ENCODE measurements at places on chromosomes 7 and 10. TPM values are rescaled to one million over a fixed set of nuclear protein-coding genes. Genes with fewer than 3 reads are reported as not detected.

GRCh38 chr10:78914060-78914378, 154.7 kb upstream of the ZMIZ1 start:
- H3K27me3 ChIP-seq: peaks cover 16% of the 10 kb centered on the region
- no peak overlapping the region for H3K4me3 ChIP-seq
- peaks cover 2% of the 10 kb centered on the region for H3K4me1 ChIP-seq

OR9A2 gene
- 0.60 TPM for total RNA-seq

DNA sequence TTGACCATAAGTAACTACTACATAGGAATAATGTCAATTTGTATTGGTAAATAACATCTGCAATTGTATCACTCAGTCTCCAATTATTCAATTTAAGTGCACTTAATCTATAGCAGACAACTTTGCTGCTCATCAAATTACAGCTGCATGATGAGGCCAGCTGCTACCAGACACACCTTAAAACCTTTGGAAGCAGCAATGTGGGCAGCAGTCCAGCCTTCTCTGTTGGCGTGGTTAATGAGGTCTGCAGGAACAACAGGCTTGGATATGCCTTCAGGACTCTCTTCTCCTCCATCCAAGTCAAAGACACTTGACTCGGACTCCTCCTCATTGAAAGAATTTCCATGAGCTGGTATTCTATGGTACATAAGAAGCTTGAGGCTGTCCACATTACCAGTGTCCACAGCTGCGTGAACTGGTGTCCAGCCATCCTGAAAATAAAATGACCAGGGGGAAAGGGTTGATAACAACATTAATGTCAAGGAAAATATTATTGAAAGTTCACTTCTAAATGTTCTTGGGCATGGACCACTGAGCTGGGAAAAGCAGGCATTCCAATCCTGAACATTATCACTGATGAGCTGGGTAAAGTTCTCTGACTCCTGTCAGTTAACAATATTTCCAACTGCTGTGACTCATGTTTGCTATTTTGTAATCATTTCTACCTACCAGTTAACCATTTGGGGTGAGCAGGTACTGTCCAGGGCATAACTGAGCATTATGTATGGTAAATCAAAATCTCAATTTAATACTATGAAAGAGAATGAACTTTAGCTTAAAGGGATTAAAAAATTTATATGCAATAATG, 95.7 kb downstream of the CTTNBP2 start:
- no peak overlapping the region for H3K4me3 ChIP-seq
- DNase-seq: no peak
- H3K4me1 ChIP-seq: peaks cover 13% of the 10 kb centered on the region
- H3K27me3 ChIP-seq: no peaks in the 10 kb centered on the region
- H3K27ac ChIP-seq: no peak overlapping the region
- peaks cover 16% of the 10 kb centered on the region for H3K36me3 ChIP-seq

- H3K36me3 ChIP-seq: no peaks in the 10 kb centered on the region
- DNase-seq: no peak
- H3K4me3 ChIP-seq: no peak overlapping the region
- H3K27ac ChIP-seq: no peak overlapping the region
- no peaks in the 10 kb centered on the region for H3K4me1 ChIP-seq
- H3K27me3 ChIP-seq: no peaks in the 10 kb centered on the region
Observed at GRCh38 chr10:132985546-132985900, 43.2 kb upstream of the CFAP46 start.

UROS gene
- 121 TPM for total RNA-seq

DNA sequence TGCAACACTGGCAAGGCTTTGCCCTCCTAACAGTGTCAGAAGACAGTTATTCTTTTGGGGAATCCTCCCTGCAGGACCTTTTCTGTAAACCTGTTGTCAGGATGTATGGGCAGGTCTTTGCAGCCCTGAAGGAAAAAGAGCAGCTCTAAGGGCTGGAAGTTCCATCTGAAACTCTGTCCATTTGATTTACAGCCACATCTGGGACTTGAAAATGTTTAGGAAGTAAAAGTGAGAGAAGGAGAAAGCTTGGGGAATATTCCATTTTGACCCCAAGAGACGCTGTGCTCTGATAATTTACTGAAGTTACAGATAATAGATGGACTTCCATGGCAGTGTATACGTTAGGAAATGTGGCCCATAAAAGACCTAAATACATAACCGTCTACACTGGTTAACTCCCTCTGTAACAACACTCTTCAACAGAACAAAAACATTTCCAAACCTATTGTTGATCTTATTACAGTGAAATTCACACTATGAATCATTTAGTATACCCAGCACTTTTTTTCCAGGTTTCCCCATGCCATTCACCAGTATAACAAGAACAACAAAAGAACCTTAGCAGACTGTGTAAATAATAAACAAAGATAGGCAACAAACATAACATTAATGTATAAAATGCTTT, 89.1 kb downstream of the KIAA1549 start:
- H3K36me3 ChIP-seq: peaks cover 15% of the 10 kb centered on the region
- H3K27ac ChIP-seq: no peak overlapping the region
- no peaks in the 10 kb centered on the region for H3K27me3 ChIP-seq
- no peak for DNase-seq
- H3K4me1 ChIP-seq: peaks cover 13% of the 10 kb centered on the region
- no peak overlapping the region for H3K4me3 ChIP-seq

GRCh38 chr10:7606951-7607404, 59.8 kb downstream of the ITIH5 start:
- H3K27ac ChIP-seq: no peak overlapping the region
- DNase-seq: no peak
- no peaks in the 10 kb centered on the region for H3K36me3 ChIP-seq
- H3K27me3 ChIP-seq: no peaks in the 10 kb centered on the region

GDF10 gene
- 4.0 TPM for total RNA-seq

PLAC9 gene
- total RNA-seq: not detected

GRM3 gene
- total RNA-seq: not detected

GNAT3 gene
- not detected for total RNA-seq

DNA sequence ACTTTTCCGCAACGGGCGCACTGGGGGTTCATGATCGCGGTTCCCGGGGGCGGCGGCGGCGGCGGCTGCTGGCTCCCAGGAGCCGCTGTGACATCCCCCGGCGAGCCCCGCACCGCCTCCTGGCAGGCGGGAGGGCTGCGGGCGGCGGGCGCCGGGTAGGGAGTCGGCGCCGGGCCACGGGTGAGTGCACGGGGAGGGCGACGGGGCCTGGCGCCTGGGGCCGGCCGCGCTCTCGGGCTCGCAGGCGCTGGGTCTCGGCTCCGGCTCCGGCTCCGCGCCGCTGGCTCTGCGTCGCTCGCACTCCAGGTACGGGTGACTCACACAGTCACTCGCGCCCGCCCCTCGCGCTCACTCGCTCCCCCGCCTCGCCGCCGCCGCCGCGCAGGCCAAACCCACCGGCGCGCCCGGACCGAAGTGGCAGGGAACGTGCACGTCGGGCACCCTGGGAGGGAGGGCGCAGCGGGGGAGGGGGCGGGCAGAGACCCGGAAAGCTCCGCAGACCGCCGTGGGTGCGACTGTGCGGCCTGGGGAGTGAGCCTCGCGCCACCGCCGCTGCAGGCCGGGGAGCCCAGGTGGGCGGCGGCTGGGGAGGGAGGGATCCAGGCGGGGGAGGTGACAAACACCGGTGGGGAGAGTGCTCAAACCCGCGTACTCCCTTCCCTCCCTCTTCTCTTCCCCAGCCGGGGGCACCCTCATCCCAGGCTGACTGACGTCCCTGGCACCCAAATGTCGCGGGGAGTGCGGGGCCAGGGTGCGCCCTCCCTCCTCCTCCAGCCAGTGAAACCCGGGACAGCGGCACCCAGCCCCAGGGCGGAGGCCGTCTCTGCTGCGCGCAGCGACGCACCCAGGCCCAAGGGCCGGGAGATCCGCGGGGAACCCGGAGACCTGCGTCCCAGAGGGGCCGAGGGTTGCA, 276.9 kb upstream of the NEBL start:
- H3K4me3 ChIP-seq: peak overlapping the region; percentile 78
- no peaks in the 10 kb centered on the region for H3K36me3 ChIP-seq
- H3K27me3 ChIP-seq: peaks cover 19% of the 10 kb centered on the region
- H3K27ac ChIP-seq: peak overlapping the region; percentile 15
- H3K4me1 ChIP-seq: no peaks in the 10 kb centered on the region

GRCh38 chr7:68421712-68422111, 1176.6 kb upstream of the AUTS2 start:
- H3K4me3 ChIP-seq: no peak overlapping the region
- no peaks in the 10 kb centered on the region for H3K4me1 ChIP-seq
- no peaks in the 10 kb centered on the region for H3K27me3 ChIP-seq
- H3K36me3 ChIP-seq: no peaks in the 10 kb centered on the region
- no peak overlapping the region for H3K27ac ChIP-seq
- no peak for DNase-seq

TMEM130 gene
- 0.54 TPM for total RNA-seq

SFTPA1 gene
- total RNA-seq: not detected

DNA sequence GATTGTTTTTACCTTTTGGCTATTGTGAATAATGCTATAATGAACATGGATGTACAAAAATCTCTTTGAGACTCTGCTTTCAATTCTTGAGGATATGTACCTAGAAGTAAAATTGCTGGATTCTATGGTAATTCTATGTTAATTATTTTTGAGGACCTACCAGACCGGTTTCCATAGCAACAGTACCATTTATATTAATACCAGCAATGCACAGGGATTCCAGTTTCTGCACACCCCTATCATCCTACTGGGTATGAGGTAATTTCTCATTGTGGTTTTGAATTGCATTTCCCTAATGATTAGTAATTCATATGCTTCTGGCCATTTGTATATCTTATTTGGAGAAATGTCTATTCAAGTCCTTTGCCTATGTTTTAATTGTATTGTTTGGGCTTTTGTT, 9.9 kb upstream of the PPP1R9A start:
- H3K36me3 ChIP-seq: no peaks in the 10 kb centered on the region
- H3K27me3 ChIP-seq: no peaks in the 10 kb centered on the region
- no peak for DNase-seq
- no peaks in the 10 kb centered on the region for H3K4me1 ChIP-seq

DNA sequence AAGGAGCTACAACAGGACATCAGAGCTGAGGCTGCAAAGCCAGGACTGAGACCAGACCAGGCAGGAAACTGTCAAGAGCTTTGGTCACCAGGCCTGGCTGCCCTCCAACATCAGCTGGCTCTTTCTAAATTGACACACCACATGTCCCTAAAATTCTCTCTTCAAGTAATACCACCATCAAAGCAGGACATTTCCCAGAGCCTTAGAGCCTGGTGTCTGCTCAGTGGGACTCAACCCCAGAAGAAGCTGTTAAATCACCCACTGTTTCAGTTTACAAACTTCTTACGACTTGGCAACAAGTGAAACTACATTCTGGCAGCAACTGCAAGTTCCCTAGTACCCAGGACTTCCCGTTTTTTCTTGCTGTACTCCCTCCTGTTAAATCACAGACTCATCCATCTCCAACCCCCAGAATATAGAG, 3.8 kb upstream of the IL6 start:
- peak overlapping the region; percentile 41 for H3K27ac ChIP-seq
- peak; percentile 46 for DNase-seq
- H3K4me1 ChIP-seq: peaks cover 4% of the 10 kb centered on the region
- H3K36me3 ChIP-seq: no peaks in the 10 kb centered on the region
- no peaks in the 10 kb centered on the region for H3K27me3 ChIP-seq
- H3K4me3 ChIP-seq: no peak overlapping the region

DNA sequence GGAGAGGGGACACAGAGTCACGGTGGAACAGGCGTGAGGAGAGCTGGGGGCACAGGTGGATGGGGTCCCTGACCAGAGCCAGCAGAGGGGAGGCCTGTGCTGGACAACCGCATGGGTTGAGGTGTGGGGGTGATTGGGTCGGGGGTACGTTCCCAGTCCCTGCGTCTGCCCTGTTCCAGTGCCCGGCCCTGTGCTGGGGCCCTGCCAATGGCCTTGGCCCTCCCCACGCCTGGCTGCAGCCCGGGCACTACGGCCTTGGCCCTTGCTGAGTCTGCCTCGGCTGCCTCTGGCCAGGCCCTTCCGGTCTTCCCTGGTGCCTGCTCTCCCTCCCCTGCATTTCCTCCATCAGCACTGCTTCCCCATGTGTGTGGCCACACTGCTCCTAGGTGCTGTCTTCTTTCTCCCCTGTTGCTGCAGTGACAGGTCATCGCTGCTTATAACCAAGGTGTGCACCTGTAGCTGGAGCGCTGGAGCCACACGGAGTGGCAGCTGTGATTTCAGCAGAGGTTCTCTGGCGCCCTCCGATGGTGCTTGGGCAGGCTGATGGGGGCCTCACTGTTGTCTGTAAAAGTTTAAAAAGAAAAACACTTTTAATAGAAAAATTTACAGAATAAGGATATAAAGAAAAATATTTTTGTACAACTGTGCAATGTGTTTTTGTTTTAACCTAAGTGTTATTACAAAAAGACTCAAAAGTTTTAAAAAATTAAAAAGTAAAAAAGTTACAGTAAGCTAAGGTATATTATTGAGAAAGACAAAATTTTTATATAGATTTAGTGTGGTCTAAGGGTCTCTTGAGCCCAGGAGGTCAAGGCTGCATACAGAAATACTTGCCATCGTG, 45.2 kb upstream of the BHLHA15 start:
- no peaks in the 10 kb centered on the region for H3K27me3 ChIP-seq
- no peak overlapping the region for H3K27ac ChIP-seq
- H3K36me3 ChIP-seq: no peaks in the 10 kb centered on the region
- peaks cover 10% of the 10 kb centered on the region for H3K4me1 ChIP-seq
- DNase-seq: peak; percentile 63
- H3K4me3 ChIP-seq: no peak overlapping the region

- no peaks in the 10 kb centered on the region for H3K27me3 ChIP-seq
- H3K27ac ChIP-seq: no peak overlapping the region
- H3K4me3 ChIP-seq: no peak overlapping the region
- no peak for DNase-seq
- no peaks in the 10 kb centered on the region for H3K4me1 ChIP-seq
Observed at GRCh38 chr10:121952226-121952625, 22.8 kb downstream of the NSMCE4A start.

CUBN gene
- total RNA-seq: 1.7 TPM

GRCh38 chr7:65308300-65308678, 65.4 kb upstream of the ZNF92 start:
- no peak overlapping the region for H3K27ac ChIP-seq
- DNase-seq: no peak
- H3K4me1 ChIP-seq: no peaks in the 10 kb centered on the region
- no peaks in the 10 kb centered on the region for H3K27me3 ChIP-seq
- H3K4me3 ChIP-seq: no peak overlapping the region
- no peaks in the 10 kb centered on the region for H3K36me3 ChIP-seq

PTPN20 gene
- total RNA-seq: 0.42 TPM

DNA sequence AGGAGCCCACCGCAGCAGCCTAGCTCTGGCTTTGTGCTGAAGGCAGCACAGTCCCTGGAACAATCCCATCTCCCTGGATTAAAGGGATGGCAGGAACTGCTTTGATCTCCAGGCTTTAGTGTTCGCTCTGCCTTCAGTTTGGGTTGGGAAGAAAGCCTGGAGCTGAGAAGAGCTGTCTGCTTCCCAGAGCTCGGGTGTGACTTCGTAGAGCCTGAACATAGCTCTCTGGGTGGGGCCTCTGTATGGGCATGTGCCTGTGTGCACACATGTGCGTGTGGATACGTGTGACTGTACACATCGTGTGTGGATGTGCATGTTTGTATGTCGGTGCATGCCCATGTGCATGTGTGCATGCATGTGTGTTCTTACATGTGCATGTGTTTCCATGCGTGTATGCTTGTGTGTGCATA, 8.7 kb downstream of the ADCY1 start:
- no peaks in the 10 kb centered on the region for H3K27me3 ChIP-seq
- H3K27ac ChIP-seq: peak overlapping the region; percentile 54
- no peak for DNase-seq
